OCI-M1 (cell line): ENCODE measurements at places on chromosomes 7 and 10.

DNA sequence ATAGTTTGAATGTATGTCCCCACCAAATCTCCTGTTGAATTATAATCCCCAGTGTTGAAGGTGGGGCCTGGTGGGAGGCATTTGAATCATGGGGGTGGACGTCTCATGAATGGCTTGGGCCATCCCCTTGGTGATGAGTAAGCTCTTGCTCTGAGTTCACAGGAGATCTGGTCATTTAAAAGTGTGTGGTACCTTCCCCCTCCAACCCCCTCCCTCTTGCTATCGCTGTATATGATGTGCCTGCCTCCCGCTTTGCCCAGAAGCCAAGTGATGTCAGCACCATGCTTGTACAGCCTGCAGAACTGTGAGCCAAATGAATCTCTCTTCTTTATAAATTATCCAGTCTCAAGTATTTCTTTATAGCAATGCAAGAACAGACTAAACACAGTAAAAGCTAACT lies 103.0 kb downstream of the CNOT4 start:
- DNase-seq, result no peak

DNA sequence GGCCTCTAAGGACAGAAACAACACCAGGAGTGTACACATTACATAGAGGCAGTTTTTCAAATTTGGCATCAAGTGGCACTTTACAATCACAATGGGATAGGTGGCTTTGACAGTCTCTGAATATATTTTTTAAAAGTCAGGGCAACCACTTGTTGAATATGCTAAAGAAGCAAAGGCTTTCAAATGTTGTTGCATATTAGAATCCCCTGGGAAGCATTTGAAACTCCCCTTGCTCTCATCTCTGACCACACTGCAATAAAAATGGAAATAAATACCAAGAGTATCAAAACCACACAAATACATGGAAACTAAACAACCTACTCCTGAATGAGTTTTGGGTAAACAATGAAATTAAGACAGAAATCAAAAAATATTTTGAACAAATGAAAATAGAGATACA lies 106.5 kb upstream of the RAB11FIP2 start:
- DNase-seq, result no peak

GRCh38 chr7:422191-422885 lies 97.3 kb downstream of the PDGFA start:
- DNase-seq, result no peak

DNA sequence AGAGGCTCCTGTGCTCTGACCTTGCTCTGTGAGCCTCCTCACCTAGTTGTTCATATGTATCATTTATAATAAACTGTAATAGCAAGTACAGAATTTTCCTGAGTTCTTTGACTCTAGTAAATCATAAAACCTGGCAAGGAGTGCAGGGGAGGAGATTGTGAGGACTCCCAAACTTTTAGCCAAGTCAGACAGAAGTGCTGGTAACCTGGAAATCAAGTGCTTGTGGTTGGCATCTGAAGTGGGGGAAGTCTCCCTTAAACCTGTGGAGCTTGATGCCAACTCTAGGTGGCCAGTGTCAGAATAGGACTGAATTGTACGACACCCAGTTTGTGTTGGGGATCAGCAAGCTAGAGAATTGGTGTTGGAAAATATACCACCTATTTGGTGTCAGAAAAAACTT lies 206.3 kb upstream of the GRB10 start:
- no peak for DNase-seq

DNA sequence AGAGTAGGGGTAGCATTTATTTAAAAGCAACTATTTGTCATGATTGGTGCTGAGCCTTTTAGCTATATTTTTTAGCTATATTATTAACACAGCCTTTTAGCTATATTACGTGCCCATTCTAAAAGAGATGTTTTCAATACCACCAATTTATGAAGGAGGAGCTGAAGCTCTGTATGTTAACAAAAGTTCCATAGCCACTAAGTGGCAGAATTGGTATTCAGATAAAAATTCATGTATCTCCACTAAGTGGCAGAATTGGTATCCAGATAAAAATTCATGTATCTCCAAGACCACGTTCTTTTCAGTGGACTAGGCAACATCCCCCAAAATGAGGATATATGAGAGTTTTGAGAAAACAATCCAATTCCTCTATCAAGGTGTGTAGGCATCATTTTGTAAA lies 268.6 kb downstream of the HGF start:
- peak; percentile 87 for DNase-seq

- no peak for DNase-seq
Measured at GRCh38 chr7:22551768-22552513, 52.0 kb upstream of the STEAP1B start.

DNA sequence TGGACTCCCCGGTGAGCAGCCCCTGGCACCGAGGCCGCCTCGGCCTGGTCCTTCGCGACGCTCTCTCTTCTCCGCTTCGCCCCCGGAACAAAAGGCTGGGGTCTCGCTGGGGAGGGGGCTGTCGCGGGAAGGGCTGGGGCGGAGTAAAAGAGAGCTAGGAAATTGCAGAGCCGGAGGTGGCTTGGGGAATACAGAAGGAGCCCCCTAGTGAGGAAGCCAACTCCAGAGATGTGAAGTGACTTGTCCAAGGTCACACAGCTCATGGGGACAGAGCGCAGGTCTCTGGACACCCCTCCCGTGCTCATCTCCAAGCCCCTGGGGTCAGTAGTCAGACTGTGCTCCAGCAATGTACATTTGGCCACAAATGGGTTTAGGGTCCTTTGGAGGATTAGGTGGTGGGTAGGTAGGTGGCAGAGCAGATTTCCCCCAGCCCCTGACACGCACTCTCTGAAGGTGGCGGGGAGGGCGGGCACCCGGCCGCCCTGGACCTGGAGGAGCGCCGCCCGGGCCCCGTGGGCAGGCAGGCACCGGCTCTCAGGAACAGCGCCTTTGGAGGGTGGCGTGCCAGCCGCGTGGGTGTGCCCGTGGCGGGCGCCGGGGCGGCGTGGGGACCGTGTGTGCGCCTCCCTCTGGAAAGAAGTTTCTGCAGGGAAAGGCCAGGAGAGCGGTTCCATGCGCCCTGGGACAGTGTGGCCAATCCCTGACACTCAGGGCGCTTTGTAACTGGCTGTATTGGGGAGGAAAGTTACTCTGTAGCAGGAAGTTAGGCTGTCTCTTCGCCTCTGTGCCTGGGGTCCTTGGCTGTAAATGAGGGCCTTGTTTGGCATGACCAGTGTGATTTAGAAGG lies 910 bp downstream of the WIPF3 start:
- no peak for DNase-seq

GRCh38 chr10:48902096-48902495 lies 37.5 kb downstream of the LRRC18 start:
- no peak for DNase-seq

DNA sequence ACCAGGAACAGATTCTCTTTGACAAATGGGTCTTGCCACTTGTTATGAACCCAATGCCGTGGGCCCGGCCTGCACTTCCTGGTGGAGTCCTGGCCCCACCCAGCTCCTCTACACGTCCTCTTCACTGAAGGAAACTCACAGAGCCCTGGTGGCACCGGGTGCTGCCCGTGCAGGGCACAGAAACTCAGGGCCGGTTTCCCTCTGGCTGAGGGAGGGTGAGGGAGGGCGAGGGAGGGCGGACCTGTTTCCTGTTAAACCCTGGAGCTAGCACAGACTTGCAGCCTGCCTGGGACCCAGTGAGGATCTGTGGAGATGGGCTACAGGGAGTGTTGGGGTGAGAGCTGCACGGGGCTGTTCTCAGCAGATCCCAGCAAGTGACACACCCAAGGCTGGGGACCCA lies 596.3 kb downstream of the PTPRN2 start:
- DNase-seq, result no peak

DNA sequence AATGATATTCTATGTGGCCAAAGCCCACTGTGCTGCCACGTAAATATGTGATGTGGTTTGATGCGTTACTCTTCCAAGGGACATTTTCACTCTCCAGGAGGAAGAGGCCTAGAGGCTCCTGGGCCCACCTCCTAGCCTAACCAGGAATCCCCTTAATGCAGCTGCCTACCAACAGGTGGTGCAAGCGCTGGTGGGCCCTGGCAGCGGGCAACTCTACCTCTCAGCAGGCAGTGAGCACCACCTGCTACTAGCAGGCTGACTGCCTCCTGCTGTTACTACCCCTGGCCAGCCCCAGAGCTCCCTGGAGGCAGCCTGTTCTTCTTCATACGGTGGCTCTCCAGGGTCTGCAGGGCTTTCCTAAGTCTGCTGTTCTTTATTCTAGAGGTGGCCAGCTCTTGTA lies 62.8 kb downstream of the CDH23 start:
- DNase-seq, result no peak

- DNase-seq, result no peak
Measured at GRCh38 chr7:130622866-130623265, 45.7 kb downstream of the COPG2 start.

DNA sequence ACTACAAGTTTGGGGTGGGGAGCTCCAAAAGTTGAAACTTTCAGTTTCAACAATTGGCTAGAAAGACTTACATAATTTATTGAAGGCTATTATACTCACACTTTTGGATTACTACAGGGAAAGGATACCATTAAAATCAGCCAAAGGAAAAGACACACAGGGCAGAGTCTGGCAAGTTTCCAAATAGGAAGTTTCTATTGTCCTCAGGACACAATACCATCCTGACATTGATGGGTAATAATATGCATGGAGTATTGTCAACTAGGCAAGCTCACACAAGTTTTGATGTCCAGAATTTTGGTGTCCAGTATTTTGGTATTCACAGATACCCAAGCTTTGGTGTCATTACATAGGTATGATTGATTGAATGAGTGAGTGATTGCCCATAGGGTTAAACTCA lies 872.6 kb upstream of the SORCS1 start:
- DNase-seq, result no peak

DNA sequence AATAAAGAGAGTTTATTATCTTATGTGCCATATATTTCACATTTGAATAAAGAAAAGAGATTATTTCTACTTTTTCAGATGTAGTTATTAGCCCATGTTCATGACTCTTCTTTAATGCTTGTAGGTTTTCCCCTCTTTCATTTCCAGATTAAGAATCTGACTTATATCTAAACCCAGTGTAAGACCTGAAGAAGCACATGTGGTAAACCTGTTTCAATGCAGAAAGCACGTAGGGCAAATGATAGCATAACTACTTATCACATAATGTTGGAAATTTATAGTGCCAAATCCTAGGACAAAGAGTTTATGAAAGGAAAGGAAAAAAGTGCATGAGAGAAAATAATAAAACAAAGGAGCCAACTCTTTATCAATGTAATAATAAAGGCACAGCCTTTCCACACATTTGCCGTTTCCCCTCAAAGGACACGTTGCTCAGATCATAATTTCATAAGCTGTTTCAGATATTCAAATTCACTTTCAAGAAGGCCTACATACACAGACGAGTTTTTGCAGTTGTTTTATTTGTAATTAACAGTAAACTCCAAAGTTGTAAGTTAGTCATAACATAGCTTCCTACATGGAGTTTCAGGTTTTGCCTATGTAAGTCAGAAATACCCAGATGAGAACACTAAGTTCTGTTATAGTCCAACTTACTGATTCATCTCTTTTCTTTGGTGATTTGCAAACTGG lies 88.8 kb upstream of the MDFIC start:
- no peak for DNase-seq

DNA sequence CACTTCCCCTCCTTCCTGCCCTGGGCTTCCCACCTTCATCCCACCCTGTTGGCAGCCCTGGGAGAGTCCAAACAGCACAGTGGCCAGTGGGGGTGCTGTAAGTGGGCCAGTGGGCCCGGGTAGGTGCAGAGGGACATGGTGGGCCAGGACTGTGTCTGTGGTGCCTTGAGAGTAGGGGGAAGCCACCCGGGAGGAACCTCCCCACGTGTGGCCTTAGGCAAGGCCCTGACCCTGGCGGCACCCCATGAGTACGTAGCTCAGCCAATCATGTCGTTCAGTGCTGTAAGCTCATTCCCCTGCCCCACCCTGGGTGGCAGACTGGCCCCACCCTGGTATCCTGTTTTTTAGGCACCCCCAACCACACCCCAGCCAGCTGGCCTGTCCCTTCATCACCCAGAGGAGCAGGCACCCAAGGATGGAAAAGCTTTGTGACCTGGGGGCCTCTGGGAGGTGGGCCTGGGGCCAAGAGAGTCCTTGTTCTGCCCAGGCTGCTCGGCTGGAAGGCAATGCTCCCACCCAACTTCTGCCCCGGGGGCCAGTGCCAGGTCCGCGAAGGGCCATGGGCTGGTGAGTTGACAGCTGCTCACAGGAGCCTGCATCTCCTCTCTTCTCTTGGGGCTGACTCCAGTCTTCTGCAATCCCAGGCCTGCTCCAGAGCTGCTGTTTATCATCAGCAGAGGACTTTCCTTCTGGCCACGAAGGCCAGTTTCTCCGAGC lies 41.6 kb downstream of the TSPAN15 start:
- DNase-seq, result no peak

GRCh38 chr10:95289003-95289920 lies 1.5 kb downstream of the PDLIM1 start:
- DNase-seq, result peak; percentile 84

- DNase-seq, result no peak
Measured at GRCh38 chr10:121594076-121594475, 4.2 kb downstream of the FGFR2 start.

- no peak for DNase-seq
Measured at GRCh38 chr10:34262985-34263384, 552.1 kb downstream of the PARD3 start.

DNA sequence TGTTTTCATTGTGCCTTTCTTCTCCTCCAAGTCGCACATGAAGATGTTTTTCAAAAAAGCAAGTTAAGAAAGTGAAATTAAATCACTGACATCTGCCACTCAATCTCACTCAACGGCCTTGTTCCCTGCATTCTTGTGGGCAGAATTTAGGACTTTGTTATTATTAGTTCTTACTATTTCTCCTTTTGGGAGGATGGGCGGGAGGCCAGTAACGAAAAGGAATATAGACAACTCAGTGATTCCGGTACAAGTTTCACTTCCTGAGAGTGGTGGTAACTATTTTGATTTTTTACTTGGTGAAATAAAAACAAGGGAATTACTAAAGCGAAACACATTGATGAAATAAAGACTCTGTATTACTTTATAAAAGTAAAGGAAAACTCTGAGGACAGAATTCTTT lies 231.9 kb upstream of the HABP2 start:
- DNase-seq, result no peak

- DNase-seq, result no peak
Measured at GRCh38 chr10:49272251-49273081, 26.5 kb upstream of the C10orf71 start.

DNA sequence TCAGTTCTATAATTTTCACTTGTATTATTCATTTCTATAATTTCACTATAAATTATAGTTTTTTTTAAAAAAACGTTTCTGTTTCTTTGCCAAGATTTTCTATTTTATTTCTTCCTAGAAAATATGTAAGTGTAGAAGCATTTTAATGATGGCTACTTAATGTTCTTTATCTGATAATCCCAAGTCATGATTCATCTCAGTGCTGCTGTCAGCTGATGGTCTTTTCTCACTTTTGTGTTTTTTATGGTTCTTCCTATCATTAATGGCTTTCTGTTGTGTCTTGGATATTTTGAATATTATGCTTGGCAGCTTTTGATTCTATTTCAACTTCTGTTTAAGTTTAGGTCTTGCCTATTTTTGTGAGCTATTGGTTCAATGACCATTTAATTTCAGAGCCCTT lies 268.6 kb downstream of the BAMBI start:
- no peak for DNase-seq

- DNase-seq, result peak; percentile 92
Measured at GRCh38 chr7:66281678-66282590, 76.8 kb downstream of the TPST1 start.
